Hair follicle dermal papilla cell (primary cell): ENCODE measurements at places on chromosomes 13 and 19. TPM values are rescaled to one million over a fixed set of nuclear protein-coding genes. Genes with fewer than 3 reads are reported as not detected.

The SPRY2 gene
- 19.2 and 26.3 TPM in 2 replicates for total RNA-seq

The TRAPPC5 gene
- total RNA-seq = 35.7 and 50.6 TPM in 2 replicates

The RFC3 gene
- total RNA-seq = 3.8 and 4.5 TPM in 2 replicates

The ZNF443 gene
- total RNA-seq = 1.8 TPM in 2 replicates

The ZNF575 gene
- 0.32 TPM in 1 of 2 replicates, not detected in the other for total RNA-seq

The SIGLECL1 gene
- total RNA-seq = not detected in 2 replicates

The RNF113B gene
- not detected in 2 replicates for total RNA-seq

The CEACAM16 gene
- total RNA-seq = not detected in 2 replicates

The BST2 gene
- 15.1 and 31.6 TPM in 2 replicates for total RNA-seq

The APLP1 gene
- total RNA-seq = 13.8 and 16.4 TPM in 2 replicates

The CGB3 gene
- not detected in 2 replicates for total RNA-seq

The SYNE4 gene
- not detected in 2 replicates for total RNA-seq

The CDC42EP5 gene
- total RNA-seq = 32.1 and 36.8 TPM in 2 replicates

The LILRA2 gene
- total RNA-seq = not detected in 2 replicates

The GRIK5 gene
- total RNA-seq = 0.12 and 0.32 TPM in 2 replicates

The LMTK3 gene
- total RNA-seq = under 0.01 and 0.36 TPM in 2 replicates

The PNMA8B gene
- 1.1 and 2.9 TPM in 2 replicates for total RNA-seq

The CASP14 gene
- 0.12 TPM in 1 of 2 replicates, not detected in the other for total RNA-seq

The OR4F17 gene
- not detected in 2 replicates for total RNA-seq

The ZNF283 gene
- 13.7 and 21.3 TPM in 2 replicates for total RNA-seq

The ZNF492 gene
- total RNA-seq = 0.16 and 0.24 TPM in 2 replicates

The KLF5 gene
- total RNA-seq = 10.2 and 11.7 TPM in 2 replicates
